ENCODE measurements at places on chromosomes 16 and 17.
A peak's percentile ranks its signal among the peaks of the same experiment; 100 is the strongest.

DNA sequence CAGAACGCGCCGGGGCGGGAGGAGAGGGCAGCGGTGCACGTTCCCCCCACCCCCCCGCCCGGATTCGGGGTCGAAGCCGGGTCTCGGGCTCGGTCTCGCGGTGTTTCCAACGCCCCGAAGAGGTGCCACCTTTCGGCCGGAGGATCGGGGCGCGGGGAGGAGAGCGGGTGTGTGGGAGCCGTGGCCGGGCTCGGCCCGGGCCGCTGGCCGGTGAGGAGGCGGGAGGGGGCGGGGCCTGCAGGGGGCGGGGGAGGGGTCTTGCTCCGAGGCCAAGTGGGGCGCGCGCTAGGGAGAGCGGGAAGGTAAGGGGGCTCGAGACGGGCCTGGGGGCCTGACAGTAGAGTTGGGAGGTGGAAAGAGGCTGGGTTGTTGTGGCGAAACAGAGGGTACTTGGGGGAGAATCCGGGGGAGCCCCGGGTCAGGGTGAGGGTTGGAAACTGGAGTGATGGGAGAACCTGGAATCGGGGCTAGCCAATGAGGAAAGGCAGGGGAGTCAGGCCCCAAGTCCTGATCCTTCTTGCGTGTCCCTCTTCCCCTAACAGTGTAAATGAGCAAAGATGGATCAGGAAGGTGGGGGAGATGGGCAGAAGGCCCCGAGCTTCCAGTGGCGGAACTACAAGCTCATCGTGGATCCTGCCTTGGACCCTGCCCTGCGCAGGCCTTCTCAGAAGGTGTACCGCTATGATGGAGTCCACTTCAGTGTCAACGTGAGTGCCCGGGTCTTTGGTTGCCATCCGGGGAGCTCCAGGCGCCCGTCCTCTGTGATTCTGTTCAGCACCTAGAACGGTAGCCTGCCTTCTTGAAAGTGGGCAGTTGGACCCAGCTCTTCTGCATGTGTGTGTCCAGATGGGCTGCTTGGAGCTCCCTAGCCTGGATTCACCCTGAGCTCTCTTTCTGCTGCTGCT, 873 bp downstream of the SETD1A start:
- DNase-seq: no peak

DNA sequence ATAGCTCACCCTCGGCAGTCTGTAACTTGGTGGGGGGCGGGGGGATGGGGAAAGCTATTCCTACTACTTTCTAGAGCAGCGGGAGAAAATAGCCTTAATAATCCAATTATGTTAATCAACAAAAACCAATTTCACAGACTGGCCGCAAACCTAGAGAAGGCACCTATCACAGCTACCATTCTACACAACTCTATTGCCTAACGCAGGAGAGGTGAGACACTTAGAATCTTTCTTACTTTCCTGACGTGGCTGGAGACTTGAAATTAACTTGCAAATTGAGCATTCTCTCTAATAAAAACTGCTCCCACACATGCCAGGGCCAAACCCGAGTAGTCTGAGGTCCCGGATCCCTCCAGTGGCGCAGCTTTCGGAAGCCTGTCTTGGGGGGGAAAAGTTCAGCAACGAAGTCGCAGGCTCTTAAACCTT, 794 bp downstream of the SMG6 start:
- DNase-seq: no peak

- no peak for DNase-seq
Measured at GRCh38 chr17:39794249-39794970, 56.7 kb downstream of the GRB7 start.

DNA sequence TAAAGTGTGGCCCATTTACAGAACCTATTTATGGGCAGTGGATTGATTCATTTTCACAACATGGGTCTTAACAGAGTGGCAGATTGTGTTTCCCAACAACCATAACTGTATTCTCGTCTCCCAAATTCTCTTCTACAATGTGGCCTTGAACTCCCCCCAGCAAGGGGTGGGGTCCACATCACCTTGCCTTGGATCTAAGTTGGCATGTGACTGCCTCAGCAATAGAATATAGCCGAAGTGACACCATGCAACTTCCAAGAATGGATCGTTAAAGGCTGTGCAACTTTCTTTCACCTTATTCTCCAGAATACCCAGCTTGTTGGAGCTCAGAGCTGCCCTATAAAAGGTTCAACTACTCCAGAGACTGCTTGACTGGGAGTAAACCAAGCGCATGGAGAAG, 72.0 kb upstream of the CDH5 start:
- no peak for DNase-seq

GRCh38 chr17:81831957-81832607, 1.0 kb downstream of the MCRIP1 start:
- DNase-seq: no peak

GRCh38 chr17:6177941-6178694, 107.9 kb downstream of the WSCD1 start:
- DNase-seq: no peak

GRCh38 chr17:82959990-82960418, 119.4 kb upstream of the METRNL start:
- DNase-seq: no peak

DNA sequence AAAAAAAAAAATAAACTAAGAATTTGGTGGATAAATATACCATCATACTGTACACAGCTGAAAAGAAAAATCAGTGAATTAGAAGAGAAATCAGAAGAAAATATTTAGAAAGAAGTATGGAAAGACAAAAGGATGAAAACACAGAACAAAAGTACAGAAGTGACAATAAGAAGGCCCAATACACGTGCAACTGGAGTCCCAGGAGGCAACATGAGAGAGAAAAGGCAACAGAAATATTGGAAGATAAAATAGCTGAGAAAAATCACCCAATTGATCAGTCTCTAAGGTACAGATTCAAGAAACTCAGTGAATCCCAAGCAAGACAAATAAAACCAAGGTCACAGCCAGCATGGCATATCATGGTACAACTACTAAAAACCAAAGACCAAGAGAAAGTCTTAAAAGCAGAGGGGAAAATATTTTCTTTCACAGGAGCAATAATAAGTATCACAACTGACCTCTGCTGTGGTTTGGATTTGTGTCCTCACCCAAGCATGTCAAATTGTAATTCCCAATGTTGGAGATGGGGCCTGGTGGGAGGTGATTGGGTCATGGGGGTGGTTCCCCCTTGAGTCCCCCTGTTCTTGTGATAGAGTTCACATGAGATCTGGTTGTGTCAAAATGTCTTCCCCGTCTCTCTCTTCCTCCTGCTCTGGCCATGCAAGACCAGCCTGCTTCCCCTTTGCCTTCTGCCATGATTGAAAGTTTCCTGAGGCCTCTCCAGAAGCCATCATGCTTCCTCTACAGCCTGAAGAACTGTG, 20.2 kb upstream of the ENGASE start:
- DNase-seq: no peak

DNA sequence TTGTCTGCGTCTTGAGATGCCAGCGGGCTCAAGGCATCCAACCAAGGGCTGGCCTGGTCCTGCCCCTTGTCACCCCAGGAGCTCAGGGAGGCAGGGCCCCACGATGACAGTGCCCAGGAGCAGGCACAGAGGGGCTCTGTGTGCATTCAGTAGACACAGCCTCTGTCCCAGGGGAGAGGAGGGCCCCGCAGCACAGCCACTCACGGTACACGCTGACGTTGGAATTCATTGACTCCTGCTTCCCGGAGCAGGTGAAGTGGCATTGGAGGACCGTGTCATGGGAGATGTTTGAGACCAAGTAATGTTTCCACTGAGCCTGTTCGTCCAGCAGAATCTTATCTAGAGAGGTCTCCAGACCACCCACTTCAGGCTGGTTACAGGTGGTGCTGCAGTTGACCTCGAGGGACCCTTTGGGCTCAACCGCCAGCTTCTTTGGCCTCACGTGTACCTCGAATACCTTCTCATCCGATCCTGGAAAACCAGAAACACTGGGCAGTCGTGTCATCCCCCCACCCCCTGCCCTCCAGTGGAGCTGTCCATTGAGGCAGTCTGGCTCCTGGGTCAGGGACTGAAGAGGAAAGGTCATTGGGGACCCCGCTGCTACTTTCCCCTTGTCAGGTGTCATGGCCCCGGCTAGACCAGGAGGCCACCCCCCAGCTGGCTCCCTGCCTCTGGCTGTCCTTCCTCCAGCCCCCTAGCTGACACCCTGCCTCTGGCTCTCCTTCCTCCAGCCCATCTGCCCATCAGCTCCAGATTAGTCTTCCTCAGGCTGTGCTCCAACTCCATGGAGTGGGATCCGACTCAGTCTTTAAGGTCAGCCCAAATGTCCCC, 7.0 kb downstream of the PRR29 start:
- no peak for DNase-seq

- DNase-seq: no peak
Measured at GRCh38 chr16:82257990-82258389, 88.0 kb upstream of the MPHOSPH6 start.

GRCh38 chr17:75753514-75754377, 11.2 kb downstream of the GALK1 start:
- DNase-seq: peak; percentile 84

- no peak for DNase-seq
Measured at GRCh38 chr17:48084932-48085331, 16.3 kb downstream of the CBX1 start.

DNA sequence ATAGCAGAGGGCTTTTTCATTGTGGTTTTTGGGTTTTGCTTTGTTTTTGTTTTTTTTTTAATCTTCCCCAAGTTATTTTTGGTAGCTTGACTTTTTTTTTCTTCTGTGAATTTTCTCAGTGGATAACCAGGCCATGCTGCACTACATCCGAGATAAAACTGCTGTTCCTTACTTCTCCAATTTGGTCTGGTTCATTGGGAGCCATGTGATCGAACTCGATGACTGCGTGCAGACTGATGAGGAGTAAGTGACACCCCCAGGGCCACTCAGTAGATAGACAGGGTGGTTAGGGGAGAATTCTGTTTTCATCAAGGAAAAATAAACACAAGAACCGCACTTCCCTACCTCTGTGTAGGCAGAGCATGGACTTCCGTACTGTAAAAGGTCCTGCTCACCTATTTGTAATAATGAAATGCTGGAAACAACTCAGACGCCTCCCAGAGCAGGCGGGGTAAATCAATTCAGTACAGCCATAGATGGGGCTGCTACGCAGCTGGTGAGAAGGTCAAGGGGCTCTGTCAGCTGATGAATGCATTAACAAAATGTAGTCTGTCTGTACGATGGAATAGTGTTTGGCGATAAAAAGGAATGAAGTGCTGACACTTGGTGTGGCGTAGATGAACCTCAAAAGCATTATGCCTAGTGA, 28.6 kb downstream of the CLEC16A start:
- no peak for DNase-seq

DNA sequence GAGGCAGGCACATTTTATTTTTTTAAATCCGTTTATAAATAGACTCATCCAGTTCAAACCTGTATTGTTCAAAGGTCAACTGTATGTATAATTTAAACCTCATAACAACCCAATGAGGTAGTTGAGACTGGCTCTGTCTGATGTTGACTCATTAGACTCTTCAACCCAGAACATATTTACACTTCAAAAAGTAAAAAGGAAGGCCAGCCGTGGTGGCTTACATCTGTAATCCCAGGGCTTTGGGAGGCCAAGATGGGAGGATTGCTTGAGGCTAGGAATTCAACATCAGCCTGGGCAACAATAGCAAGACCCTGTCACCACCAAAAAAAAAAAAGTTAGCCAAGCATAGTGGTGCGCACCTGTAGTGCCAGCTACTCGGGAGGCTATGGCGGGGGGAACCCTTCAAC, 32.5 kb upstream of the DHRS7B start:
- no peak for DNase-seq

GRCh38 chr16:78184238-78185183, 85.1 kb downstream of the WWOX start:
- no peak for DNase-seq

- DNase-seq: no peak
Measured at GRCh38 chr17:284676-285355, 67.8 kb downstream of the RPH3AL start.

DNA sequence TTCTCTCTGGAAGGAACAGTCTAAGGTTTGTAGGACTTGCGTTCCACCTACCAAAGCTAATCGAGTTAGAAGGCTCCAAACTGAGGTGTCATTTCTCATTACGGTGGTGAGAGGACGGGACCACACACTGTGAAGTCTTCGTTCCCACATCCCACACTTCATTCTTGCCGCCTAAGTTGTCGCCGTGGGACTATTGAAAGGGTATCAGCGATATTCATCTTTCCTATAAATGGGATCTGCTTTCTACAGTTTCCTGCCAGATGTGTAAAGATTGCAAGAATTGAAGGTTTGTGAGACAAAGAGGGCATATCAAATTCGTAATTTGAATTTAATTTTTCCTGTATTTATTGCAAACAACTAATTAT, 608 bp upstream of the TRIM37 start:
- DNase-seq: no peak

- no peak for DNase-seq
Measured at GRCh38 chr17:57959929-57960328, 4.7 kb upstream of the CUEDC1 start.

GRCh38 chr17:28854457-28855335, at the start of gene ERAL1:
TSS of gene ERAL1 (plus strand) at chr17:28855016. CDS start at chr17:28855035, 19 bp downstream.
- peak; percentile 90 for DNase-seq

All from hindlimb muscle (tissue), 1 donor.